ENCODE measurements at places on chromosomes 13 and 19.

DNA sequence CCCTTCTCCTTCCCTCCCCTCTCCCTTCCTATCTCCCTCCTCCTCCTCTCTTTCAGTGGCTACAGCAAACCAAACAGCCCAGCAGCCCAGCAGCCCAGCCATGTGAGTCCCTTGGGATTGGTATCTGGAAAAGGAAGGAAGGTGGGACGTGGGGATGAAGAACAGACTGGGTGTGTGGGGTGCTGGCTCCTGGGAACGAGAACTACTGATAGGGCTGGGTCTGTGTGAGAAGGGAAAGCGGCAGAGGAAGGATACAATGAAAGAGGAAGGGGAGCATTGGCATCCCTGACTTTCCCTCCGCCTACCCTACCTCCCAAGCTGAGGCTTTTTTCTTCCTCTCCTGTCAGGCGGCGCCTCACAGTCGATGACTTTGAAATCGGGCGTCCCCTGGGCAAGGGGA, 863 bp downstream of the AURKC start:
- no peak for DNase-seq

- no peak for DNase-seq
Observed at GRCh38 chr13:31649766-31650165, 89.6 kb upstream of the RXFP2 start.

DNA sequence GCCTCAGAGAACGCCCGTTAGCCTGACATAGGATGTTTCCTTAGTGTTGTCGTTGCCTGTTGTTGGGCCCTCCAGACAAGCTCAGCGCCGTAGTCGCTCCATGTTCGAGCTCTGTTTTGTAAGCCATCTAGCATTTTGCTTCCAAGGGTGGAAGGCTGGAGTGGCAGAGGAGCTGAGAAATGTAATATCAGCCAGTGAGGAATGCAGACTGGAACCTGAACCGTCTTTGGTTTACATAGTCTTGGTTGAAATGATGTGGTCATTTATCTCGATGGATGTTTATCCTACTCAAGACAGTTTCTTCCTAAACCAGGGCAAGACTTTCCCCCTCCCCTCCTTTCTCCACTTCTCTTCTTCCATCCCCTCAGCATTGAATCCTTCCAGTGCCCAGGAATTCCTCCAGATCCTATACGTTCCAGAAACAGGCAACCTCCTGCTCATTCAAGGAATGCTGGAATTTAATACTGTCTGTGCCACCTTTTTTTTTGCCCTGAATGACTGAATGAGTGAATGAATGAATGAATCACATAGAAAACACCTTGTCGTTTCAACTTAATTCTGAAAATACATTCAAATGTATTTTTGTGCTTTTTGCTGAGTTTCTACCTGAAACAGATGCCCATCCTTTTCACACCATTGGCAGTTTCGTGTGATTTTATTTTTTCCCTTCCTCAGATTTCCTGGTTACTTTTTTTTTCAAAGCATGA, 109.5 kb upstream of the MBNL2 start:
- DNase-seq, result no peak

- DNase-seq, result no peak
Observed at GRCh38 chr19:11338121-11338520, 1.3 kb downstream of the RAB3D start.

GRCh38 chr13:27283906-27284493, 13.4 kb downstream of the RASL11A start:
- DNase-seq, result no peak

- DNase-seq, result no peak
Observed at GRCh38 chr13:112102243-112102642, 35.3 kb downstream of the SOX1 start.
